Colonic mucosa (tissue), 4 donors: ENCODE measurements at places on chromosomes 6 and 20. TPM values are rescaled to one million over a fixed set of nuclear protein-coding genes. Genes with fewer than 3 reads are reported as not detected.

RTN4IP1 gene
- 12.2 TPM for total RNA-seq

MEP1A gene
- total RNA-seq, result 207 TPM

TEAD3 gene
- 38.4 TPM for total RNA-seq

CTCFL gene
- 0.47 TPM for total RNA-seq

MLN gene
- 0.48 TPM for total RNA-seq

SLC12A5 gene
- total RNA-seq, result not detected

SMLR1 gene
- not detected for total RNA-seq

HLA-DMB gene
- 6.7 TPM for total RNA-seq

SLC22A16 gene
- not detected for total RNA-seq

SIRPD gene
- not detected for total RNA-seq

SLC52A3 gene
- 19.7 TPM for total RNA-seq

TMEM170B gene
- 2.2 TPM for total RNA-seq

LST1 gene
- total RNA-seq, result 4.8 TPM

SYCP2L gene
- not detected for total RNA-seq

CCN2 gene
- total RNA-seq, result 19.4 TPM

ECT2L gene
- not detected for total RNA-seq

KHDC1L gene
- total RNA-seq, result not detected

NKAIN4 gene
- 0.29 TPM for total RNA-seq

OR2B2 gene
- not detected for total RNA-seq

DEFB124 gene
- total RNA-seq, result not detected

TMEM200A gene
- total RNA-seq, result 20.4 TPM

CLVS2 gene
- 0.19 TPM for total RNA-seq

CLDN20 gene
- not detected for total RNA-seq

HS3ST5 gene
- 0.16 TPM for total RNA-seq

LAMA2 gene
- total RNA-seq, result 7.5 TPM

AIF1 gene
- total RNA-seq, result 20.7 TPM

LGSN gene
- total RNA-seq, result 13.2 TPM
